Smooth muscle cell of the coronary artery (primary cell): ENCODE measurements at places on chromosomes 6 and 20. TPM values are rescaled to one million over a fixed set of nuclear protein-coding genes. Genes with fewer than 3 reads are reported as not detected.

DDX27 gene
- total RNA-seq = 30.7 and 31.2 TPM in 2 replicates

CST5 gene
- not detected in 2 replicates for total RNA-seq

CENPW gene
- total RNA-seq = 6.8 and 7.9 TPM in 2 replicates

CCN6 gene
- total RNA-seq = not detected in 2 replicates

MANEA gene
- total RNA-seq = 4.3 and 6.5 TPM in 2 replicates

PHACTR1 gene
- 0.08 and 2.3 TPM in 2 replicates for total RNA-seq

PARD6B gene
- total RNA-seq = 0.23 and 1.7 TPM in 2 replicates

CTAGE9 gene
- not detected in 2 replicates for total RNA-seq
